NCI-H1105 treated with DMSO at 0.1 percent for 48 hours (cell line): ENCODE measurements at places on chromosomes 2 and 18.

DNA sequence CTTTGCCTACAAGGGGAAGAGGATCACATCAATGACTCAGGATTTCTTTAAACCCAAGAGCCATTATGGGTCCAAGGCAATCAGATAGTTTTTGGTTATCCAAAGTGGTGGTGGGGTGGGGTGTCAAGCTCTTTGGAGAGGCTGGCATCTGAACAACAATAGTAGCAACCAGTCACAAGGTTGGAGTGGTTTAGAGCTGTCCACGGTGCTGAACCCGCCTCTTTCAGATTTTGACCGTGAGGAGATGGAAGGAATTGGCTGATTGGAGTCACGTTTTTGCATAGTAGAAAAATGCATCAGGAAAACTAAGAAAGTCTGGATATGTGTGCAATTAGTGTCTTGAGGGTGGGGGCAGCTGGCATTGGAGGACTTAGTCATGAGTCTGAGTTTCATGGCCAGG, 159.9 kb downstream of the LOXHD1 start:
- no peak for DNase-seq

- DNase-seq = no peak
Measured at GRCh38 chr2:241914542-241914941, 45.0 kb downstream of the RTP5 start.

DNA sequence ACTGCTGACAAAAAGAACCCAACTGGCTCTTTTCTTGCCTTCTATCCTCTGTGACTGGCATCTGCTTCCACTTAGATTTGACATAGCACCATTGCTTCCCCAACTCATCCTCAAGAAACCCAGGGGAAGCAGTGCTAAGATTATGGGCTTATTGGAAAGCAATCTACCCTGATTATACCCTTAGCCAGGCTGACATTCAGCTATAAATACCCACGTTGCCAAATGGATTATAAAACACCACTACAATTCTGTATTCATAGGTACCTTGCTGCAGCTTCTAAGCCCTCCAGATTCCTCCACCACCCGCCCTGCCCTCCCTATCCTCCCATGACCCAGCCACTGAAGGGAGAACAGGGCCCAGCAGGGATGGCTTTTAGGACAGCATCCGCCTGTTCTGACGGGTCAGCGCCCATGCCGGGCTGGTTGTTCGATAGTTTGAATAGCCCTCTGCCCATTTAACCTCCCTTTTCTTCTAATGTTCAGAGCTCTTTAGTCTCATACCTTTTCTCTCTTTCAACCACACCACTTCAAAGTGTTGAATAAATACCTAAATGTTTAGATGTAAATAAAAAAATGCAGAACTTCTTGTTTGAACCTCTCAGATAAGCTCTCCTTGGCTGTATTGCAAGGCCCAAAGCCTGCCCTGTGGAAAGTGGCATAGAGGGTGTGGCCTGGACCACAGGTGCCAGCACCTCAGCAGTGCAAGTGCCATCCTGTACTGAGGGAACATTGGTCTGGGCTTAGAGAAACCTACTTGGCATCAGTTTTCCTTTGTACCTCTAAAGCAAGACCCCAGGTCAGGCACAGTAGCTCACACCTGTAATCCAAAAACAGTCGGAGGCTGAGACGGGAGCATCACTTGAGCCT, 86.6 kb upstream of the RGPD5 start:
- no peak for DNase-seq

- DNase-seq = no peak
Measured at GRCh38 chr2:8315531-8316165, 366.2 kb upstream of the ID2 start.

- no peak for DNase-seq
Measured at GRCh38 chr18:40259115-40259835, 1695.8 kb upstream of the PIK3C3 start.

GRCh38 chr2:109322111-109322510, 193.1 kb downstream of the SH3RF3 start:
- DNase-seq = no peak

DNA sequence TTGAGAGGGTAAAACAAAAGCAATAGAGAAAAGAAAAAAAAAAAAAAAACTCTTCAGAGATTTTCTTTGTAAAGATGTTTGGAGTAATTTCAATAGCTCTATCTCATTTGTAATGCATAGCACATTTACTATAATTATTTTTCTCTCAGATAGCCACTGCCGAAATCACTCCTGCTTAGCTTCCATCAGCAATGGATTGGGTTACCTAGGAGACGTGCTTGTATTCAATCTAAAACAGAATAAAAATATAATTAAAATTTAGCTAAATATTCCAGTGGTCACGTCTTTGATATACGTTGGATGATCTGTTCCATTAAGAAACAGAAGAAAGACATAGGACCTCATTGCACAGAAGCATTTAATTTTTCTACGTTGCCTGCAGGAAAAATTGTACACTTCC, 1435.7 kb upstream of the DDX18 start:
- DNase-seq = no peak

GRCh38 chr2:189441709-189442074, 418 bp downstream of the WDR75 start:
- peak; percentile 26 for DNase-seq

GRCh38 chr18:56711708-56712445, 60.7 kb downstream of the WDR7 start:
- no peak for DNase-seq

DNA sequence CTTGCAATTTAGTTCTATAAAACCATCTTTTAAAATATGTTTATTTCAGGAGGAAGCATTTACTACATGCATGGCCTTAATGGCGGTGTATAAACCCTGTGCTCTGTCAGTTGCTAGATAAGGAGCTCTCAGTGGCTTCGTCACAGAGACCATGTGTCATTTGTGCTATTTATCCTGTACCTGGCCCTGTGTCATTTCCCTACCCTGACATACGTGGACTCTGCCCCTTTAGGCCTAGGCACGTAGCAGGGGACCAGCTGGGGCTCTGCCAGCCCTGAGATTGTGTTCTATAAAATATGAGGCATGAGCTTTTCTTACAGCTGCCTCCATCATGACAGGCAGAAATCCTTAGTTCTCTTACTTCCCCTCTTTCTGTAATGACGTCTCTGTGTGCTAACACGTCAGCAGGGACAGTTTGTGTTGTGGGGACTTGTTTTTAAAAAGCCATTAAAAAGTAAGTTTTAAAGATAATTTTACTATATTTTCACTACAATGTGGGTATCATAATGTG, 88.0 kb downstream of the ITGB1BP1 start:
- no peak for DNase-seq

GRCh38 chr2:164479460-164479859, 141.8 kb downstream of the GRB14 start:
- DNase-seq = peak; percentile 53

- no peak for DNase-seq
Measured at GRCh38 chr2:105391763-105392662, 6.8 kb downstream of the FHL2 start.

- no peak for DNase-seq
Measured at GRCh38 chr2:12555012-12555645, 161.6 kb upstream of the TRIB2 start.

- DNase-seq = no peak
Measured at GRCh38 chr2:25250331-25251070, 82.1 kb upstream of the POMC start.

DNA sequence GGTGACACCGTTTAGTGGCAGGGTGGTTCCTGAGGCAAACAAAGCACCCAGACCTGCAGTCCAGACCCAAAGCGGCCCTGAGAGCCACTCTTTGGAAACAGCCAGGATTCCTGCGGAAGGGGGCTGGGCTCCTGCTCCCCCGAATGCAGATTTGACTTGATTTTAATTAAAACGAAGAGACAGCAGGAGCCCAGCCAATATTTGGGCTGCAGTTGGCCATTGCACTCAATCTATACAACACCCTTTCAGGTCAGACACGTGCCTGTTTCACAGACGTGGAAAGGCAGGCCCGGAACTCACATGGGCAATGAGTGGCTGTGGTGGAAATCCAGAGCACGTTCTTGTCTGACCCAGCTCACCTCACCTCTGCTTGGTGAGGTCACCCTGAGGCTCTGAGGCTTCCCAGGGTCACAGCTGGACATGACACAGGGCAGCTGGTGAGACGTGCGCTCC, 122.4 kb downstream of the NDUFA10 start:
- DNase-seq = no peak

DNA sequence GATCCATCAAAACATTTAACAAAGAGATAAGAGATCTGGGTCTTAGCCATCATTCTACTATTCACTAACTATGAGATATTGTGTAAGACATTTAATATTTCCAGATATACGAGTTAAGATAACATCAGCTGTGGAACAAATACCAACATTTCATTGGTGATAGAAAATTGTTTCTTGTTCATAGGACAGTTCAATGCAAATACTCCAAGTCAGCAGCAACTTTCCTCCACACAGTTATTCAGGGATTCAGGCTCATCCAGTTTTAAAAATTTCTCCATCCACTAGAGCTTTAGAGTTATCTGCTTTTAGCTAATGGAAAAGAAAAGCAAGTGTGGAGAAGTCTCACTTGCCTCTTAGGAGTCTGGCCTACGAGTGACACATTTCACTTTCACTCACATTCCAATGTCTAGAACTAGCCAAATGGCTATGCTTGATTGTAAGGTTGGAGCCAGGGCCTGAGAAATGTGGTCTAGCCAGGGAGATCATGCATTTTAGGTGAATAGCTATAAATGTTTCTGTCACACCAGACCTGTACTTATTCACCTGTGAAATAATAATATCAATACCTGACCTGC, 119.3 kb upstream of the MAPRE2 start:
- DNase-seq = no peak
